Right lung (tissue), 10 donors: ENCODE measurements at places on chromosomes 2 and 18. TPM values are rescaled to one million over a fixed set of nuclear protein-coding genes. Genes with fewer than 3 reads are reported as not detected.

Gene CACNB4
- 4.2 TPM for polyA plus RNA-seq

Gene PCARE
- 0.05 TPM for polyA plus RNA-seq

Gene KCNE4
- polyA plus RNA-seq = 4.8 TPM

Gene UPP2
- polyA plus RNA-seq = 0.56 TPM

Gene CERKL
- 7.9 TPM for polyA plus RNA-seq

Gene CRYGA
- not detected for polyA plus RNA-seq

Gene INHBB
- polyA plus RNA-seq = 0.23 TPM

Gene ABCB11
- 0.14 TPM for polyA plus RNA-seq

Gene CIB4
- polyA plus RNA-seq = 1.4 TPM

Gene SLC4A3
- polyA plus RNA-seq = 7.1 TPM

Gene PARD3B
- polyA plus RNA-seq = 16.9 TPM

GRCh38 chr2:100321179-100321865, 979 bp downstream of the LONRF2 start:
- DNase-seq = no peak

- DNase-seq = no peak
Observed at GRCh38 chr18:45726603-45727002, 2.6 kb downstream of the SLC14A1 start.

DNA sequence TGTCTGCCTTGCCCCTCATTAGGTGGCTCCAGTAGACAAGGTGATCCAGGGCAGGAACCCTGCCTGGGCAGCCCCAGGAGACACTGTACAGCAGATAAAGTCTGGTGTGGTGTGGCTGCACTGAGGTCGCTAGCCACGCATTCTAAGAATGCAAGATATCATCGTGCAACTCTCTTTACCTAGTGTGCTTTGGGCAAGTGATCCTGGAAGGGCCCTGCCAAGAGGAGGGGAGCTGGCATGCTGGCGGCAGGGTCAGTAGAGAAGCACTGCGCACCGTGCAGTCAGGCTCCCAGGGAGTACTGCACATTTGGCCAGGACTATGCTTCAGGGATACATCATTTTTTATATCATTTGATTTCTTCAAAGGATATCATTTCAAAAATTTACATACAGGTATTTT, 195.3 kb upstream of the SMAD2 start:
- no peak for DNase-seq

DNA sequence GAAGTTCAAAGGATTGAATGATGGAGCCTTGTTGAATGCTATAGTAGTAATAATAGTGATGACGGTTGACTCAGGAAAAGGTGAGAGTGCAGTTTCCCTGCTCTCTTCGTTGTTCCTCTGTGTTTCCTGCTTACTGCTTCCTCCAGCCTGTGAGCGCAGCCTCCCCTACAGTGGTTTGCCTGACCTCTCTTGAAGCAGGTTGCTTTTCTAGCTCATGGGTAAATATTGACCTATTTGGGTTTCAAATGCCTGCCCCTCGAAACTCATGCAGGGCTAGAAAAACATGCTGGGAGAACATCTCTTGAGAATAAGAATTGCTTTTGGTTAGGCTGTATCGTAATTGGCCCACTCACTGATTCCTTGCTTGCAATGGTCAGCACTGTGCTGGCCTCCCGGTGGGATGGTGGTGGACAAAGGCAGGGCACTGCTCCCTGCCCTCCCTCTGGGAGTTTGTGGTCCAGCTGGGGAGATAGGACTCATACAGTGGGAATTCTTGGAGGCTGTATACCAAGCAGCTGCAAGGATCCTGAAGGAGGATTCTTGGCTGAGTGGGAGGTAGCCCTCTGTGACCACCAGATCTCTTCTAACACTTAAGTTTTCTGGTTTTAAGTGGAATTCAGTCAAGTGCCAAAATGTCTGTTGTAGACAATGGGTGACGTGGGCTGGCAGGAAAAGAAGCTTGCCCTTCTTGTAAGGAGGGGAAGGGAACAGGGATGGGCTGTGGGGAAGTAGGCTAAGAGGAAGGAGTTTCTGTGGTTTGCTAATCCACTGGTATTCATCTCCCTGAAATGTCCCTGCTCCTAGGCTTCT, 5.4 kb upstream of the RNF181 start:
- DNase-seq = no peak

- no peak for DNase-seq
Observed at GRCh38 chr2:234344012-234344411, 152.9 kb downstream of the ARL4C start.

DNA sequence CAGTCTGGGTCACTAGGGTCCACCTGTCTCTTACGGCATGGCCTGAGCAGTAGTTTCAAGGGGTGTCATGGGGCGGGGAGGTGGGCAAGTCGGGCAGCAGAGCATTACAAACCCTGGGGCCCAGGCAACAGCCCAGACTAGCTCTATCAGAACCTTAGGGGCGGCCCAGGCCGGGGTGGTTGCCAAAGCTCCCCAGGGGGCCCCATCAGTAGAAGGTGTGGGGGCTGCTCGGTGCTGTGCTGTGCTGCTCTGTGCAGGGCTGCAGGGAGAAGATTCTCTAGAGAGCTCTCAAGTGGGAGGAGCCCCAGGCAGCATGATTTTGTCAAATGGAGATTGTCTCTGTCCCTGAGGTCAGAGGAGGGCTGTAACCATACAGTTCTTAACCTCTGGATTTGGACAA, 36.4 kb upstream of the SLC14A1 start:
- no peak for DNase-seq

DNA sequence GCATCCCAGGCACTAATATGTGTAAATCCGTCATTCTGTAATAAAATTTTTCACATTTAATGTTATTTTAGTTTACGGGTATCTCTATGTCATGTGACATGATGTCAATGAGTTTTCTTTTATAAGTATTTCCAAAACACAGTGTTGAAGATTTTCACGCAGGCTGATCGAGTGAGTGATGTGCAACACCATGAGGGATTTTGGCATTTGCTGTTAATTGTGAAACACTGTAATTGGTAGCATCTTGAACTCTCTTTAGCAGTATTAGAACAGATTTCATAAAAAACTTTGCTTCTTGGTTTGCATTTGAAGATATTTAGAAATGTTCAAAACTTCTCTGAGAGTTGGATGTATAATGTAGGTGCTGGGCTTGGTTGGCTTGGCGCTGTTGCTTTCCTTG, 35.5 kb downstream of the KCNE4 start:
- no peak for DNase-seq

- DNase-seq = no peak
Observed at GRCh38 chr18:2192562-2192961, 378.7 kb downstream of the METTL4 start.

GRCh38 chr2:223057569-223057968, 5.6 kb downstream of the KCNE4 start:
- no peak for DNase-seq

GRCh38 chr2:27298391-27299080, 9.7 kb downstream of the UCN start:
- no peak for DNase-seq

DNA sequence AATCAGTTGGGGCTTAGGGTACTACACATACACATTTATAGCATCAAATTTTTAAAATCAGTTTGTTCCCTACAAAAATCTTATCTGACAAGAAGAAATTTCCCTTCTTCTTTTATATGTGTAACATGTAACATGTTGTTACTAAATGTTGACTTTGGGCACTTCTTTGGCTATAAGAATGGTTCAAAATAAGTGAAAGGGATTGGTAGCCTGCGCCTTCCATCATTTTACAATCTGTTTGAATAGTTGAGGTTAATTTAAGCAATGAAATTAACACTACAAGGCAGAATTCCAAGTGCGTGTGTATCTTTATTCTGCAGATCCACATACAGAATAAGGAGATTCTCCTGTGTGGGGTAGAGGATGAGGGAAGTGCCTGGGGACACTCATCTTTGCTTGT, 30.2 kb upstream of the SPP2 start:
- DNase-seq = no peak

DNA sequence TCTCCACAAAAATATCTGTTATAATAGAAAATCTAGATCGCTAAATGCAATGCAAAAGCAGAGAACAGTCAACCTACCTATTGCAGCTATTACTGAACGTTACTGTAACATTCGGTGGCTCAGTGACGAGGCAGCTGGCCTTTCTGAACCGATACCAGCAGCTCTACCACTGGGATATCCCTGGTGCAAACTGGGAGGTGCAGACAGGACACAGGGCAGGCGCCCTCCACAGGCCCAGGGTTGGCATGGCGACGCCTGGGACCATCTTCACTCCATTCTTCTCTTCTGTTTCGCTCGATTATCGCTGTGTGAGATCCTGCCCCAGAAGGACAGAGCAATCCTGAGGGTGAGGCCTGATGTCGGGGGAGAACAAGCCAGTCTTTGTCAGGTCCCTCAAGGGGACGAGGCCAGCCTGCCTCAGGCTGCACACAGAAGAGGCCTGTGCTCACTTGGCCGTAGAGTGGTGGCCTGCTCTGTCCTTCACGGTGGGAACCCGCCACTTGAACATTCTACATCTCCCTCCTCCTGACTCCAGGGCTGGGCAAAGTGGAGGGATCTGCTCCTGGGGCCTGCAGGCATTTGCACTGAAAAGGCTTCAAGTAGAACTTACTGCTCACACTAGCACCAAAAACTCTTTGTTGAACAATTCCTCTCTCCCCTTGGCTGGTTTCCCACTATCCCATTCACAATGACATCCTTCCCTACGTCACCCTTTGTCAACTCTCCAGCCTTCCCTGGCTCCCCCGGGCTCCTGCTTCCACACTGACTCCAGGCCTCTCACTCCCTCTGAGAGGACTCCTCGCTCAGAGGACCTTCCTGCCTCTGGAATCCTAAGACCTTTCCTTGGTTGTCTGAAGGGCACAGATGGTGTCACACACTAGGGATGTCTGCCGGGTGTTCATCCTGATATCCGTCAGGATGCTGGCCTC, 49.7 kb downstream of the CYRIA start:
- DNase-seq = no peak

DNA sequence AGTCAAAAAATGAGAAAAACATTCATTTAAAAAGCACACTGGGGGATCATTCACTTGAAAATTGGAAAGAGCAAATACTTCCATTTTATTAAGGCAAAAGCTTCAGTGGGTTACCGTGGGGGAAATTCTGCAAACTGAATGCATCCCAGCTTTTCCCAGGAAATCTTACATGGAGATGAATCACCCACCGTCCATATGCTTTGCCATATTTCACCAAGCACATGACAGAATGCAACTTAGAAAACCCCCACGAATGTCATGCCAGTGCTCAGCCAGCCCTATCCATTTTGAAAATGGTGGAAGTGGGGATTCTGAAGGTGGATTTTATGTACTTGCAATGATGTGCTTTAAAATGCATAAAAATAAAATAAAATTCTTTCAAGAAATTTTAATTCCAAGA, 485.5 kb upstream of the ID2 start:
- no peak for DNase-seq

DNA sequence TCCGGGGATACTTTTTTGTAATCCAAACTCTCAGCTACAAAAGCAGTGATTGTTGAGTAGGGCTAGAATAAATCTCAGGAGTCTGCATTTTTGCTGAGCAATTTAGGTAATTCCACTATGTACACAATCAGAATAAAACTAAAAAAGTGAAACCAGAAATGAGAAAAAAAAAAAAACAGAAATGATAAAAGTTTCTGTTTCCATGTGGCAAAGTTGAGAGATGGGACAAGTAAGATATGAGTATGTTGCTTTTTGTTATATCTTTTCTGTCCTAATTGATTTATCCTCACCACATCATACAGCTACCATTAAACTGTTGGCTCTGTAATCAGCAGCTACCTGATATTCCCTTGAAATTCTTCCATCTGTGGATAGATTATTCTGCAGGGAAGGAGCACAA, 92.7 kb downstream of the VWC2L start:
- no peak for DNase-seq

DNA sequence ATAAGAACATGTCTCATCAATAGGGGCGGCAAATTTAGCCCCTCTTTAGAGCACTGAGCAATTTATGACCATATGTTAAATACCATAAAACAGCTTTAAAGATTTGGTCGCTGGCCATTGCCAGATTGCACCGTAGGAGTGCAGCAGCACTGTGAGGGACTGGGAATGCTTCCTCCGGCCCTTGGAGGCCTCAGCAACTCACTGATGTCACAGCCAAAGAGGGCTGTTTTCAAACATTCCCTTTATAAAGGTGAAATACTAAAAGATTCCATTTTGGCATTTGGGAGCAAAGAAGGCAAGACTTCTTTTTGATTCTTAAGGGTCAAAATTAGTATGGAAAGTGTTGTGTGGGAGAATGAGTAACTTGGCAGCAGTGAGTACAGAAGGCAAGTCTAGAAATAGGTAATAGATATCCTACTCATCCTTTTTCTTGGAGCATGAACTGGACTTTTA, 63.7 kb downstream of the BABAM2 start:
- peak; percentile 38 for DNase-seq

DNA sequence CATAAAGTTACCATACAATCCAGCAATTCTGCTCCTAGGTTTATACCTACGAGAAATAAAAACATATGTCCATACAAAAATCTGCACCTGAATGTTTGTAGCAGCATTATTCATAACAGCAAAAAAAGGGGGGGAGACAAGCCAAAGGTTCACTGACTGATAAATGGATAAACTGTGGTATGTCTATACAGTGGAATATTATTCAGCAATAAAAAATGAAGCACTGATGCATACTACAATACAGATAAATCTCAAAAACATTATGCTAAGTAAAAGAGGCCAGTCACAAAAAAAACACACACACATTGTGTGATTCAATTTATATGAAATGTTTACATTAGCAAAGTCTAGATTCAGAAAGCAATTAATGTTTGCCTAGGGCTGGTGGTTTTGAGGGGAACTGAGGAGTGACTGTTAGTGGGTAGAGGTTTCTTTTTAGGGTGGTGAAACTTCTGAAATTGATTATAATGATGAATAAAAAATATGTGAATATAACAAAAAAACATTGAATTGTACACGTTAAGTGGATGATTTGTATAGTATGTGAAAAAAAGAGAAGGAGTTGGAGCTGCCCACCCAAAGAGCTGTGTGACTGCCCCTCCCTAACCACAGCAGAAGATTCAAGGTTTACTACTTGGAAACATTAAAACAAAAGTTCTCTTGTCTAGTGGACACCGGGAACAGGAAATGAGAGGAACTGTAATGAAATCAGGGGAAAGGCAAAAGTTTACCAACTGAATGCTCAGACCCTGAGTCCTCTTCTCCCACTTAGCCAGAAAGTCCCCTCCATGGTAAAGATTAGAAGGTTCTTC, 13.4 kb downstream of the COLEC12 start:
- DNase-seq = no peak

GRCh38 chr2:2536416-2537056, 205.5 kb upstream of the MYT1L start:
- no peak for DNase-seq

GRCh38 chr2:22822835-22823234, 562.1 kb upstream of the KLHL29 start:
- no peak for DNase-seq
